Heart left ventricle (tissue), 16 donors: ENCODE measurements at places on chromosomes 2 and 18. TPM values are rescaled to one million over a fixed set of nuclear protein-coding genes. Genes with fewer than 3 reads are reported as not detected.

CBLN2 gene
- total RNA-seq, result not detected

DNA sequence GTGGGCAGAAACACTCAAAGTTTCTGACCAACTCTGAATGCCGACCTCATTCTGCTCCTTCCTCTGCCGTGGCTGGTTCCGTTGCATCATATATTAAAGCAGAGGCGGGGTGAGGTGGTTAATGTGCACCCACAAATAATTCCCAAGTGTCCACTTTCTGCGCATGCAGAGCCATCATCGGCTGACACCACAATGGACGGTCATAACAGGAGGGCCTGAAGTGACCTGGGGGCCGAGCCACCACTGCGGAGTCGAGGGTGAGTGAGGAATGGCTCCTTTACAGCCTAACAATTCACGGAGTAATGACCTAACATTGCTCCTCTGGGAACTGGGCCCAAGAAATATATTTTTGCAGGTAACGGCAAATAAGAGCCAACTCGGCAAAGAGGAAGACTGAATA, 32.9 kb upstream of the GLI2 start:
- no peaks in the 10 kb centered on the region for H3K4me1 ChIP-seq
- no peak overlapping the region for H3K4me3 ChIP-seq
- H3K27me3 ChIP-seq, result no peaks in the 10 kb centered on the region
- H3K27ac ChIP-seq, result no peak overlapping the region
- no peaks in the 10 kb centered on the region for H3K36me3 ChIP-seq

- H3K27me3 ChIP-seq, result no peaks in the 10 kb centered on the region
- H3K36me3 ChIP-seq, result no peaks in the 10 kb centered on the region
- H3K4me1 ChIP-seq, result no peaks in the 10 kb centered on the region
- H3K27ac ChIP-seq, result no peak overlapping the region
- no peak overlapping the region for H3K4me3 ChIP-seq
Observed at GRCh38 chr2:213491376-213491775, 207.1 kb downstream of the SPAG16 start.

SLC11A1 gene
- total RNA-seq, result 3.4 TPM

DNA sequence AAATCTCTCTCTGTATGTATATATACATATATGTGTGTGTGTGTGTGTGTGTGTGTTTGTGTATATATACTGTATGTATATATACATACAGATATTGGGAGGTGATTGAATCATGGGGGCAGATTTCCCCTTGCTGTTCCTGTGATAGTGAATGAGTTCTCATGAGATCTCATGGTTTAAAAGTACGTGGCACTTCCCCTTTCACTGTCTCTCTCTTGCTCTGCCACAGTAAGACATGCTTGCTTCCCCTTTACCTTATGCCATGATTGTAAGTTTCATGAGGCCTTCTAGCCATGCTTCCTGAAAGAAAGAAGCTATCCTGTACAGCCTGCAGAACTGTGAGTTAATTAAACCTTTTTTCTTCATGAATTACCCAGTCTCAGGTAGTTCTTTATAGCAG, 18.8 kb upstream of the CCDC195 start:
- H3K36me3 ChIP-seq, result no peaks in the 10 kb centered on the region
- H3K4me1 ChIP-seq, result no peaks in the 10 kb centered on the region
- no peak for DNase-seq
- H3K27ac ChIP-seq, result no peak overlapping the region
- H3K4me3 ChIP-seq, result no peak overlapping the region

RPS27A gene
- total RNA-seq, result 463 TPM

DNA sequence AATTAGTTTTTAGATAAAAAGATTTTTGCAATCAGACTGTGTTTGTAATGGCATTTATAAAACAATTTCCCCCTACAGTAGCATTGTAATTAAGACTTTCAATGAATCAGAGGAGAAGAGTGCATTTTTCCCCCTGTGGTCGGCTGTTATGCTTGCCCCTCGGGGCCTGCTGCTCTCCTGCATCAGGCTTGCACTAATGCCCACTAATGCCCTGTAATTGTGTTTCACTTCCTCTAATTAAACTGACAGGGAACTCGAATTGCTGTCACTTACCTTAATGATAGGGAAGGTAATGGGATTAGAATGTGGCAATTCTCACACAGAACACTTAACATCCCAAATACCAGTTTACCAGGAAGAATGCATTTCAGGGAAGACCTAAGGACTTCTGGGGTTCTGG, 61.2 kb upstream of the LRRTM1 start:
- H3K27ac ChIP-seq, result no peak overlapping the region
- no peaks in the 10 kb centered on the region for H3K36me3 ChIP-seq
- H3K4me3 ChIP-seq, result no peak overlapping the region

- no peak overlapping the region for H3K4me3 ChIP-seq
- H3K36me3 ChIP-seq, result no peaks in the 10 kb centered on the region
- DNase-seq, result no peak
- H3K4me1 ChIP-seq, result no peaks in the 10 kb centered on the region
Observed at GRCh38 chr18:35442701-35443100, 55.1 kb downstream of the INO80C start.

GRCh38 chr2:100409461-100409860, 8.0 kb downstream of the CHST10 start:
- H3K27ac ChIP-seq, result no peak overlapping the region
- DNase-seq, result no peak
- H3K4me3 ChIP-seq, result no peak overlapping the region
- H3K4me1 ChIP-seq, result no peaks in the 10 kb centered on the region

DNA sequence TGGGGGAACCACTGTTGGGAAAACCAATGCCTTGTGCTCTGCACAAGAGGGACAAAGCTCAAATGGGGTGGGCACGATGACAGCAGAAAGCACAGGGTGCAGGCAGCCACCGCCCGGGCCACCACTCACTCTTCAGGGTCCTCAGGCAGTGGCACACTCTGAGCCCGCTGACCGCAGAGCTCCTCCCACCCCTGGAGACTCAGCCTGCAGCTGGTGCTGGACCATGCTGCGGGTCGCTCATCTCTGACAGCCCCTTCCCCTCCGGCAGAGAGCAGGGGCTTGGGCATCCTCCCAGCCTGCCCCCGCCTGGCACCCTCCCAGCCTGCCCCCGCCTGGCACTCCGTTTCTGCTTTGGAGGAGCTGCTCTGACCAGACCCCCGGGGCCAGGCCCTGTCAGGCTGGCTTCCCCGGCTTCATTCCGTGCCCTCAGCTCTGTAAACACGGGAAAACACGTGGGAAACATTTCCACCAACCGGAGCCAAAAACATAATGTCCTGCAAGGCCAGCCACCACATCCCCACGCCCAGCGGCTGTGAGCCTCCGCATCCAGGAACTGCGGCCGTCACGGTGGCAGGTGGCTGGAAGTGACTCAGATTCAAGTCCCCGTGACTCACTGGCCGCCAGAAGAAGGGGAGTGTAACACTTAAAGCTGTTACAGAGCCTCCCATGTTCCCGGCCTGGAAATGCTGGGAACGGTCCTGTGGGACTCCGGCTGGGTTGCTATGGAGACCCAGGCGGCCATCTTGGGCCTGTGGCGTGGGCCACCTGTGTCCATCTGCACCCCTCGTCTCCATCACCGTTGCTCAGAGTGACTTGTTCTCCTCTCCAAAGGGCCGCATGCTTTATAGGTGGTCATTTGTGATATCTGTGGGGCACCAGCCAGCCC, 6.8 kb upstream of the SNED1 start:
- peak; percentile 82 for DNase-seq
- H3K36me3 ChIP-seq, result no peaks in the 10 kb centered on the region
- H3K27me3 ChIP-seq, result no peaks in the 10 kb centered on the region
- H3K27ac ChIP-seq, result peak overlapping the region; percentile 62
- peaks cover 4% of the 10 kb centered on the region for H3K4me1 ChIP-seq

GRCh38 chr2:164458792-164459191, 162.5 kb downstream of the GRB14 start:
- no peaks in the 10 kb centered on the region for H3K36me3 ChIP-seq
- no peaks in the 10 kb centered on the region for H3K27me3 ChIP-seq
- H3K4me3 ChIP-seq, result no peak overlapping the region
- H3K27ac ChIP-seq, result no peak overlapping the region
- no peak for DNase-seq
- H3K4me1 ChIP-seq, result no peaks in the 10 kb centered on the region

DNA sequence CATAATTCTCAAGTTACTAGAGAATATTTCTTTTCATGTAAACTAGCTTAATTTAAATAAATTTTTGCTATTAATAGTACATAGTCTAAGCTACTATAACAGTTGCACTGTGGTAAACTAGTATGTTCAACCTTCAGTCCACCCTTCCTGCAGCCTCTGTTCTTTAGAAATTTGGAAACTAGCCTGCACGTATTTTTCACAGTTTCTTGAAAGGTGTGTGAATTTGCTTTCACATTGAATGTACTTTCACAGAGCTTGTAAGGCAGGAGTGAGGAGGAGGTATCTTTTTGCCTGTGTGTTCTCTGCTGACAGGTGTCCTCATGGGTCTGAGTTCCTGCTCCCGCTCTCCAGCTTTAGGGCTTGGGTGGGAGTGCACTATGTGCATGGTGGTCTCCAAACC, 117.5 kb downstream of the ATP9B start:
- H3K27me3 ChIP-seq, result no peaks in the 10 kb centered on the region
- no peaks in the 10 kb centered on the region for H3K4me1 ChIP-seq
- no peak overlapping the region for H3K27ac ChIP-seq
- no peak for DNase-seq
